Activated CD4-positive, alpha-beta memory T cell treated with anti-CD3 and anti-CD28 coated beads, Interleukin-2, amount 10 ng/mL, durations not matched to agents 7 days and 5 days (primary cell): ENCODE measurements at places on chromosomes 5 and 9. TPM values are rescaled to one million over a fixed set of nuclear protein-coding genes. Genes with fewer than 3 reads are reported as not detected.

DNA sequence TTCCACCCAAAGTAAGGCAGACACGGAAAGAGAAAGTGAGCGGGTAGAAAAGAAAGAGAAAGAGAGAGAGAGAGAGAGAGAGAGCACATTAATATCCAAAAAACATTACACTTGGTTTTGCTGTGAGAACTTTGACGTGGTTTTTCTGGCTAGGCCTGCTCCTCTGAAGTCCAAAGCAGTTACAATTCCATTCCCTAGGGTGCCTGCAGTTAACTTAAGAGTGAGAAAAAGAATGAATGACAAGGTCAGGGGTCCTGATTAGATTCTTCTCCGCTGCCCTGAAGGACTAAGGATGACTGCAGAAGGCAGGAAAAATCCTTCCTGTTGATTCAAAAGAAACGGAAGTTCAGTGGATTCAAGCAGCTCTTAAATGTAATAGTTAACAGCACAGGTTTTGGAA, 589.8 kb downstream of the PRELID2 start:
- H3K4me3 ChIP-seq, result no peak overlapping the region
- no peak overlapping the region for H3K27ac ChIP-seq
- DNase-seq, result no peak
- H3K27me3 ChIP-seq, result no peaks in the 10 kb centered on the region

GRCh38 chr5:73412597-73412988, 36.0 kb downstream of the FOXD1 start:
- H3K4me3 ChIP-seq, result no peak overlapping the region
- peaks cover 60% of the 10 kb centered on the region for H3K27me3 ChIP-seq
- no peaks in the 10 kb centered on the region for H3K36me3 ChIP-seq
- no peaks in the 10 kb centered on the region for H3K4me1 ChIP-seq
- H3K27ac ChIP-seq, result no peak overlapping the region

GRCh38 chr9:136373300-136374182, at the start of gene CARD9:
Gene CARD9 (minus strand): TSS chr9:136373669. CDS start chr9:136372078, 1,591 bp downstream.
- no peak within 1 kb of the TSS for H3K4me3 ChIP-seq
- no peak within 1 kb of the TSS for H3K27ac ChIP-seq
- no peak for DNase-seq
- H3K36me3 ChIP-seq, result no peaks in the 10 kb centered on the region
- H3K4me1 ChIP-seq, result no peaks in the 10 kb centered on the region

DNA sequence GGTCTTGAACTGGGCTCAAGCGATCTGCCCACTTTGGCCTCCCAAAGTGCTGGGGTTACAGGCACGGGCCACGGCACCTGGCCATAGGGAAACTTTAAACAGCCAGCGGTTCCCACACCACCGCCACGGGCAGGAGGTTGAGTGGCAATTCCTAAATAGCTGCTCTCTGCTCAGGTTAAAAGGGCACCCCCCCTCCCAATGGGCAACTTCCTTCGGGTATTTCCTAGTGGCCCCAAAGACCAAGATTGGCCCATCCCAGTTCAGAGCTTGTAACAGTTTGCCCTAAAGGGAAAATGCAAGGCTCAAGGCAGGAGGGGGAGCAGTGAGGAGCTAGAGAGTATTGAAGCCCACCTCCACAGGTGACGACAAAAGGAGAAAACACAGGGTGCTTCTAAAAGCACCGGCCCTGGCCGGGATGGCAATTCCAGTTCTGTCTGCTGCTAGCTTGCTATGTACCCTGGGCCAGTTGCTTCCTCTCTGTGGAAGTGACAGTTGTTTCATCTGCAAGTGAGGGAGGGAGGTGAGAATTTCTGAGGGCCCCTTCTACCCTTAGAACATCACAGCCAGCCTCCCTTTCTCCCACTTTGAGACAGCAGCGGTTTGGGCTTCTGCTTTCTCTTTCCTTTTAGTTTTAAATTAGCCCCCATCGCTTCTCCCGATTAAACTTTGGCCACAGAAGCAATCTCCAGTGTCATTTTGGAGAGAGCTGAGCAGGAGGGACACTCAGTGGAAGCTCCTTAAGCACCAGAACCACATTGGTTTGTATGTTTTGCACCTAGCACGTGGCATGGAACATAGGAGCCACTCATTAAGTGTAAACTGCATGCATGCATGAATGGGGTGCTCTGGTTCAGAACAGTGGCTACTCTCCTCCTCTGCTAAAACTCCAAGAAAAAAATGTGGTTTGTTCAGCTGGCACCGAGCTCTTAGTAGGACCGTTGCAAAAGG, 17.3 kb upstream of the TNIP1 start:
- H3K4me1 ChIP-seq, result peaks cover 80% of the 10 kb centered on the region
- H3K27me3 ChIP-seq, result no peaks in the 10 kb centered on the region
- H3K36me3 ChIP-seq, result peaks cover 63% of the 10 kb centered on the region
- peak; percentile 41 for DNase-seq

GRCh38 chr5:149471406-149472183, 79.6 kb downstream of the CSNK1A1 start:
- no peak overlapping the region for H3K4me3 ChIP-seq
- H3K36me3 ChIP-seq, result no peaks in the 10 kb centered on the region
- H3K27me3 ChIP-seq, result peaks cover 8% of the 10 kb centered on the region
- DNase-seq, result no peak
- no peaks in the 10 kb centered on the region for H3K4me1 ChIP-seq

- no peak overlapping the region for H3K4me3 ChIP-seq
- H3K36me3 ChIP-seq, result no peaks in the 10 kb centered on the region
- no peaks in the 10 kb centered on the region for H3K27me3 ChIP-seq
- H3K4me1 ChIP-seq, result peaks cover 1% of the 10 kb centered on the region
- no peak for DNase-seq
These were observed 217.5 kb downstream of the DENND1A start for GRCh38 chr9:123712399-123712798.

GRCh38 chr5:31382051-31382878, 149.6 kb downstream of the DROSHA start:
- peaks cover 6% of the 10 kb centered on the region for H3K27me3 ChIP-seq
- no peaks in the 10 kb centered on the region for H3K4me1 ChIP-seq
- no peaks in the 10 kb centered on the region for H3K36me3 ChIP-seq
- H3K4me3 ChIP-seq, result no peak overlapping the region
- no peak for DNase-seq
- H3K27ac ChIP-seq, result no peak overlapping the region

GRCh38 chr5:130605234-130605633, 559.8 kb downstream of the HINT1 start:
- H3K4me1 ChIP-seq, result no peaks in the 10 kb centered on the region
- DNase-seq, result no peak
- H3K27me3 ChIP-seq, result no peaks in the 10 kb centered on the region
- H3K4me3 ChIP-seq, result no peak overlapping the region
- no peak overlapping the region for H3K27ac ChIP-seq
- H3K36me3 ChIP-seq, result no peaks in the 10 kb centered on the region

DNA sequence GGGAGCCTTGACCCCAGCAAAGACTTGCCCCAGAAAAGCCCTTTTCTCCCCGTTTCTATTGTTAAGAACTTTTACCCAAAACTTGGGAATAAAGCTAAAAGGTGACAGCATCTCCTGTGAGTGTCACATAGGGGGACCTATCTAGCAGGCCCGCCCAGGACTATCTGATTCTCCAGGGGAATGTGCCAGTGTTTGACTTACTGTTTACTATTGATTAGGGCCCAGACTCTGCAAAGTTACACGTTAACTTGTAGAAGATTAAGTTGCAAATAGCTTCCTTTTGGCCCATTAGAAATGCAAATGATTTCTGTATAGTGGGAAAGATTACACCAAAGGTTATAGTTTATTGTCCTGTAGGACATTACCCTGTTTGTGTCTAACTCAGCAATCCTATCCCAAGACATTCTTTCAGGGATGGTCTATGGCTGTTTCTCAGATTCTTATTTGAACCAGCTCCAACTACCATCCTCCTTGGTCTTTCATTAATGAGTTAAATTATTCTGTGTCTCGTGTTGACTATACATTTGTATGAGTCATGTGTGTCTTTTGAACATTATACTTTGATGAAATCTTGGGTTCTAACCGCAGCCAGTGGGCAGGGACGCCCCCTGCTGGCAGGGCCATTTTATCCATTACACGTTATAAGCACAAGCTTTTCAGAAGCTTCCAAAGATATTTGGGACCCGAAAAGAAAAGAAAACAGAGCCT, 60.7 kb downstream of the HRH2 start:
- no peaks in the 10 kb centered on the region for H3K4me1 ChIP-seq
- H3K27ac ChIP-seq, result no peak overlapping the region
- peak; percentile 67 for DNase-seq
- H3K36me3 ChIP-seq, result peaks cover 5% of the 10 kb centered on the region
- H3K4me3 ChIP-seq, result no peak overlapping the region

Gene SURF4
- total RNA-seq, result 260 TPM

Gene ACTBL2
- not detected for total RNA-seq

Gene FABP6
- total RNA-seq, result not detected

Gene SHOC1
- not detected for total RNA-seq

Gene PAIP2
- 127 TPM for total RNA-seq

Gene GKAP1
- 3.8 TPM for total RNA-seq
